ENCODE measurements at places on chromosomes 12 and 14.

GRCh38 chr12:113184098-113184899, 979 bp downstream of the DDX54 start:
- no peak for DNase-seq

GRCh38 chr12:9332564-9332963, 124.4 kb upstream of the PZP start:
- DNase-seq = no peak

DNA sequence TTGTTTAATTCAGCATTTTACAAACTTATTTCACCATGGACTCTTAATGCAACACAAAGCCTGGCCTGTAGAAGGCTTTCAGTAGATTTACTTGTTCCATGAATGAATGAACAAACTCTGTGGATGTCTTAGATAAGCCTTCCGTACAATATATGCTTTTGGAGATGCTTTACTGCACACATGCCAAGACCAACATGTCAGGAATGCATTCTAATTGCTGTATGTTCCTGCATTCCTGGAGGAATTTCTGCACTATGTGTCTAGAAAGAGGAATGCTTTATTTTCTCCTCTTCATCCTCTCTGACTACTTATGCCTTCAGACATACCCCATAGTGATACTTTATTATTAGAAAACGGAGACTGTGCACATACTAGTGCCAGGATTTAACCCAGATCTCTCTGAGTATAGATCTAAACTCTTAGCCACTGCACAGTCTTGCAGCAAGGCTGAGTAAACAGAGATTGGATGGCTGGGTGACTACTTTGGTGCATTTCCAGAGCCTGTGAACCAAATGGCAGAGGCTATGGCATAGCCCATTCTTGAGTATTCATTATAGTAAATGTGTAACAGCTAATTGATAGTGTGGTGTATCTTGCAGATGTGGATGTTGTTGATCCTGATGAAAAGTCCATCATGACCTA, 108.2 kb downstream of the SYNE2 start:
- no peak for DNase-seq

DNA sequence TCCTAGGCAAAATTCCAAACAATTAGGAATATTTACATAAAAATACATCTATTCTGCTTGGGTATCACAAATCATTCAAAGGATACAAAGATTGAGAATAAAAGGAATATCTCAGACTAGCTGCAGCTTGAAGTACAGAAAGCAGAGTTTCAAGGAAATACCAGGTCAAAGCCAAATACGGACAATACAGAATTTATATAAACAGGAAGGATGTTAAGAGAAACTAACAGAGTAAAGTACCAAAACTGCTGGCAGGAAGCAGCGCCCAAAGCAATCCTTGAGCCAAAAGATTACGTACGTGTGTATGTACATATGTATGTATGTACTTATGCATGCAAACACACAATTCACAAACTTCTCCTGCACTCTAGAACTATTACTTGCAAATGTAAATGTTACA, 86.6 kb downstream of the PPP1R12A start:
- no peak for DNase-seq

DNA sequence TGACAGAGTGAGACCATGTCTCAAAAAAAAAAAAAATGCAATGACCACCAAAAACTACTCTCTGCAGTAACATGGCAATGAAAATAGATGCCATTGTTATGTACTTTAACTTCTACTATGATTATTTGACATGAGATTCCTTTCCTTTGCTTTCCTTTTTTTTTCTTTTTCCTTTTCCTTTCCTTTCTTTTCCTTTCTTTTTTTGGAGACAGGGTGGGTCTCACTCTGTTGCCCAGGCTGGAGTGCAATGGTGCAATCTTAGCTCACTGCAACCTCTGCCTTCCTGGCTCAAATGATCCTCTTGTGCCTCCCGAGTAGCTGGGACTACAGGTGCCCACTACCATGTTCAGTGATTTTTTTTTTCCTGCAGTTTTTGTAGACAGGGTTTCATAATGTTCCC, 24.9 kb upstream of the ETFBKMT start:
- DNase-seq = no peak

DNA sequence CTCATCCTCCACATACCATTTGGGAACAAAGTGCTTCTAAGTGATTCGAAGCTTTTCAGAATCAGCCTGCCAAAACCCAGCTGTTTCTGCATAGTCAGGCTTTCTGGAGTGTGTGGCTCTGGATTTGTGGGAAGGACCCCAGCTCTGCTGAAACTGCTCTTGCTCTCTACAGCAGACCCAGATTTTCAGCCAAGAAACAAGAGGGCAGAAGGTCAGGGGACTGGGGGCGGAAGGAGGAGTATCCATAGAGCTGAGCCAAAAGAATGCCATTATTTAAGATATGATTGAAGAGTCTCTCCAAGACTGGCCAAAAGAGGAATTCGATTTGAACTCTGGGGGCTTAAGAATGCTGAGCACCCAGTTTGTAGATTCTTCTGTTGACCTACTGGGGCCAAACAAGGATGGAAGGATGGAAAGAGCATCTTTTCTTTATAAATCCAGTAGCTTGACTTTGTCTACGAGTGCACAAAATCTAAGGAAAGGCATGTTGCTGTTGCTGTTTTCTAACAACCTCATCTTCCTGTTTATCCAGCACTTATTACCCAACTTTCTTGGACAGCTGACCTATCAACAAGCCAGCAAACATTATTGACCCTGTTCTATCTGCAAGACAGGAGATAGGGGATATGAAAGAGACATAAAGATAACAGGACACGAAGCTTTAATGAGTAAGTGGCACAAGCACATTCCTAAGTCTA, 29.2 kb downstream of the FBLN5 start:
- no peak for DNase-seq

DNA sequence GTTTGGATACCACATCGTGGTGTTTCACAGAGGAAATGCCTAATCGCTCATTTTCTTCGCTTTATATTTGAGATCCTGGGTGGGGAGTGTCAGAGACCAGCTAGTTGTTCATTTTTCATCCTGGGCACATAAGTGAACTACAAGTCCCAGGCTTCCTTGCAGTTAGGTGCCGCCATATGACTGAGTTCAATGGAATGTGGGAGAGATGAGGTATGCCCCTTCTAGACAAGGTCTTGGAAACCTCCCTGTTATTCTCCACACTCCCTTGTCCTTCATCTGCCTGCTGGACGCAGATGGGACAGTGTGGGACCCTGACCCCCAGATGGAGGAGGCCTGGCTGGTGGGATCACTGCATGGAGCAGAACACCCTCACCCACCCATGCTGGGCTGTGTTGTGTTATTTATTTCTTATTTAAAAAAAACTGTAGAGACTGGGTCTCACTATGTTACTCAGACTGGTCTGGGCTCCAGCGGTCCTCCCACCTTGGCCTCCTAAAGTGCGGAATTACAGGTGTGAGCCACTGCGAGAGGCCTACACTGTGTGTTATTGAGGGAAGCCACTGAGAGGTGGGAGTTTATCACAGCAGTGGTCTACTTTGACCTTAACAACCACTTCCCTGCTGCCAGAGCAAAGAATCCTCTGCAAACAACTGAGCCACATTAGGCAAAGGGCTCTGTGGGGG, 42.9 kb upstream of the VRK1 start:
- no peak for DNase-seq

GRCh38 chr12:68239309-68239982, 13.8 kb upstream of the IL26 start:
- no peak for DNase-seq

DNA sequence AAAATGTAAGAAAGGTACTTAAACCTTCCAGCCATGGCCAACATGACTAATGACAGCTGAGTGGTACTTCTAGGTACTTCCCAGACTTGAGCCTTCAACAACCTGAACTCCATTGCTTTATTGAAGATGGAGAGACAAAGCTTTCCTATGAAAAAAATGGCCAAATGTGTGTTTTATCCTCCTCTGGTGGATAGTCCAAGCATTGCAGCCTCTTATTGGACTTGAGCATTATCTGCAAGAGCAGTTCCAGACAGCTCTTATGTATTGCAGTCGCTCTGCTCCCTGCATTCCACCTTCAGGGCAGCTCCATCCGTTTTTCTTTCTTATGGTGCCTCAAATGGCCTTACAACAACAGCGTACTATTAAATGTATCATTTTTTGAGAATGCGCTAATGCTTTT, 588.2 kb downstream of the NRXN3 start:
- no peak for DNase-seq

DNA sequence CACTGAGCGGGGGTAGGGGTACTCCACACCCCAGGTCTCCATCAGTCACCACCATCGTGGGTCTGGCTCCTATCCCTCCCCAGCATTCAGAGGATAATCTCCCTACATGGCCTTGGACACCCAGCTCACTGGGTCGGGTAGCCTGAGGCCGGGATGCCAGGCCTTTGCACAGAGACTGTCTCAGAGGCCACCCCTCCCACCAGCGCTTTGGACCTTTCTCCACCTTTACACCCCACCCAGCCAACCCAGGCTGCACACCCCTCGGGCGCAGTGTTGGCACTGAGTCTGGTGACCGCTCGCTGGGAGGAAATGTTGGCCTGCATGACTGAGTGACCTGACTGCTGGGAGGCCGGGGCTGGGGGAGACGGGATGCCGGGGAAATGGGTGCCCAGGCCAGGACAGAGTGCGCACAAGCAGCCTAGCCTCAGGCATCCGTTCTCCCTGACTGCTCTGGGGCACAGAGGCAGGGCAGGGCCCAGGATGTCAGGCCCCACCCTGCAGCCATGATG, 10.6 kb upstream of the LBHD2 start:
- no peak for DNase-seq

- no peak for DNase-seq
These were observed 17.9 kb upstream of the DHRS7 start for GRCh38 chr14:60183138-60183537.

GRCh38 chr14:102907980-102908730, 14.3 kb upstream of the AMN start:
- no peak for DNase-seq

DNA sequence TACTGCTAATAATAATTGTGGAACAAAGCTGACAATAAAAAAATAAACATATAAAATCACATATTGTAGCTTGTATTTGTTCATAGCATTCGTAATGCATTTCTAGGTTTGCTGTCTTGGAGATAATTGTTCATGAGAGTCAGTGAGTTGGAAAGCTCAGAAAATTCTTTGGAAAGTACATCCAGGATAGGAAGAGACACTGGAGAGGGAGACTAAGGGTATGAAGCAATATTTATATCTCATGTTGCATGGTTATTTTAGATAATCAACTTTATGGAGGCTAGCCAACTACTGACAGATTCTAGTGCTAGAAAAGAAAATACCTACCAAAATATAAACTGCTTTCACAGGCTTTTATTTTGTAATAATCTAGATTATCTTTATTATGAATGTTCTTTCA, 1095.2 kb downstream of the FSCB start:
- DNase-seq = no peak

DNA sequence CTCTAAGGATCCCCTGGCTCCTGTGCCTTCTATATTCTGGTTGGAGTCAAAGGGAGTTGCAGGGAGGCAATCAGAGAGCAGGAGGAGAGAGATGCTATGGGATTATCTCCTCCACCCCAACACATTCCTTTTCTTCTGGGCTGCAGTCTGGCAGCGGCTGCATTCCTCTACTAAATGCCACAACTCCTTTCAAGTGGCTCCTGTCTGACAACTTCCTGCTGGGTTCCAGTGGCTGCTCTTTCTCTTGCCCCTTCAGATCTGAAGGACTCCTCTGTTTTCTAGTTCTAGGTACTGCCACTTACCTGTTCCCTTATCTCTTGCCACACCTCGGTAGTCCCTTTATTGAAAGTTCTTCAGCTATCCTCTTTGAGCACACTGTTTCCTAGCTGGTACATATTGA, 425.0 kb downstream of the SNAPC1 start:
- no peak for DNase-seq

GRCh38 chr14:59208954-59209353, 20.5 kb downstream of the DAAM1 start:
- no peak for DNase-seq

- DNase-seq = no peak
These were observed 76.2 kb downstream of the PDZRN4 start for GRCh38 chr12:41264281-41264680.

DNA sequence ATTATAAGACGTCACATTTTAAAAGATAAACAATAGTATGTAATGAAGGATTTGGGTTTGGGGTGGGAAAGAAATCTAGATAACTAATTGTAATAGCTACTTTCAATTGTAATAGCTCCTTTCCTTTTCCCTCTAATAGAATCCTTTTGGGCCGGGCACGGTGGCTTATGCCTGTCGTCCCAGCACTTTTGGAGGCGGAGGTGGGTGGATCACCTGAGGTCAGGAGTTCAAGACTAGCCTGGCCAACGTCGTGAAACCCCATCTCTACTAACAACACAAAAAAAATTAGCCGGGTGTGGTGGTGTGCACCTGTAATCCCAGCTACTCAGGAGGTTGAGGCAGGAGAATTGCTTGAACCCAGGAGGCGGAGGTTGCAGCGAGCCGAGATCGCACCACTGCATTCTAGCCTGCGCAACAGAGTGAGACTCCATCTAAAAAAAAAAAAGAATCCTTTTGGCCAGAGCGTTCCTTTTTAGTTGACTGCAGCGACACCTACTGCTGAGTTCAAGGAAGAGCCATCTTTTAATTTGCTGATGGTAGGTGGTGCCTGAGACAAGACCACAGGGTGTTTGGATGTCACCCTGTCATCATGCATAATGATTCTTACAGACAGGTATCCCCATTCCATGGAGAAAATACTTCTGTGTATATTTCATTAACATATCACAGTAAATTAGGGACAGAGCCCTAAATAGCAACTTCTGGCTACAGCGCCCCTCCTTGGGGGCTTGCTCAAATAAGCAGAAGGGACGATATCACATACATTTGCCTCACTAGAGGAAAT, 79.5 kb downstream of the ARMH4 start:
- DNase-seq = peak; percentile 14

- DNase-seq = no peak
These were observed 4.3 kb downstream of the DLST start for GRCh38 chr14:74886001-74886400.

GRCh38 chr12:130752692-130753230, 36.7 kb upstream of the RIMBP2 start:
- no peak for DNase-seq

DNA sequence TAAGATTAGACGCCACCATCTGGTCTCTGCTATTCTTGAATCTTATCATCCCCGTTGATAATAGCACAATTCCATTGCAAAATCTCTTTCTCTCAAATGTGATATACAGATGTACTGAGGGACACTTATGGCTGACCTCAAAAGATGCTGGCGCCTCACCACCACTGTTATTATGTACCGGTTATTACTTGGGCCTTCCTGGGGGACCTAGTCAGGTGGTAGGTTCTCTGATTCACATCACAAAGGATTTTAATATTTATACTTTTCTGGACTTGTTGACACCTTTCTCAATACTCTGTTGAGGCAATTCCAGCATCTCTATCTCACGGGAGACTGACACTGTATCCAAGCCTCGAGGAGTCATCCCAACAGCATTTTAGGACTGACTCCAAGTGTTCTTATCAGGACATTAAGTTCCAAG, 21.3 kb upstream of the FAM234B start:
- no peak for DNase-seq

DNA sequence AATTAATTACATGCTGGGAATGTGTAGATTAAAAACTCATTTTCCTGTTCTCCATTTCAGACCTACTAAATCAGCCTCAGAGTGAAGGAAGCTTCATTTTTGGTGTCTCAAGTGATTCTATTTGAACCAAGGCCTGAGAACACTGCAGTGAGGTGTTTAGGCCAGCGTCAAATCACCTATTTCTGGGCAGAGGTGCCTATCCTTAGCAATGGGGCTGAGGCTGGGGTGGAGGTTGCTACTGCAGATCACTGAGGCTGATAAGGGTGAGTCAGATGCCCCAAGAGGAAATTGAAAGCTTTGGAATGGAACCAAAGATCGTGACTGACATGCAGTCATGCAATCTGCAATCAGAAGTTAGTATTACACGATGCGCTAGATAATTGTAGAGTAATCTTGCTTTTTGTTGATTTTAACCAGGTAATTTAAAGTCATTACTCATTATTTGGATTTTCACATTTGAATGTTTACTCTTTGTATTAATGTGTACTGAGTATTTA, 4.4 kb downstream of the TXNRD1 start:
- no peak for DNase-seq

Measured in CD8-positive, alpha-beta memory T cell (primary cell).